Endodermal cell (in vitro differentiated cells): ENCODE measurements at places on chromosomes 3 and 15.

DNA sequence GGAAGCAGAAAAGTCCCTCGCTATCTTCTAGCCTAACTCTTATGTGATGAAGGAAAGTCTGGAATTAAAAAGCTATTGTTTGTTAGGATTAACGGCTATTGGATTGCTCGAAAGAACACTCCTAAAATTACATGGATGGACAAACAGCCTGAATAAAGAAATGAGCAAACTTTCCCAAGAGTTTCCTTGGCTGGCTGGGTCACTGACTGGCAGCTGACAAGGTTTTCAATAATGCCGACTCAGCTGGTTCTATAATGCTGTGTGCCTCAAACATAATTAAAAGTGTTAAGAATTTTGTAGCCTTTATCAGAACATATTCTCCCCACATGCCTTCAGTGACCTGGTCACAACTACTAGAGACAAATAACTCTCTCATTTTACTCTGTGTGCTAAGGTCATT, 142.9 kb upstream of the ADAMTS9 start:
- H3K27ac ChIP-seq = no peak overlapping the region
- H3K4me3 ChIP-seq = no peak overlapping the region
- no peak for DNase-seq
- H3K36me3 ChIP-seq = no peaks in the 10 kb centered on the region

DNA sequence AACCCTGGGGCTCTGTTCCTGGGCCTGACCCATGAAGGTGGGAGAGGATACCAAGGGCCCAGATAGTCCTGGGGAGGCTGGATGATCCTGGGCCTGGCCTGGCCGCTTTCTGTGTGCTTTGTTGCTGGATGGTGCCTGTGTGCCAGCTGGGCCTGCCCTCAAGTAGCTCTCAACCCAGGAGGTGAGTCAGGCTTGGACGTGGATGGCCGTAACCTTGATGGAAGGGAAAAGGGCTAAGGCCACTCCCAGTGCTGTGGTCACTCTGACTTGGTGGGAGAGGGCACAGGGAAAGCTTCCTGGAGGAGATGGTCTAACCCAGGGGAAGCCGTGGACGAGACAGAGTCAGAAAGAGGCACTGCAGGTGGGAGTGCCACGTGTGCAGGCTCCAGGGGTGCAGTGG, 9.4 kb downstream of the TMEM43 start:
- H3K4me3 ChIP-seq = no peak overlapping the region
- H3K4me1 ChIP-seq = no peaks in the 10 kb centered on the region
- H3K27ac ChIP-seq = no peak overlapping the region
- H3K36me3 ChIP-seq = peaks cover 98% of the 10 kb centered on the region
- no peak for DNase-seq

- H3K27me3 ChIP-seq = no peaks in the 10 kb centered on the region
- DNase-seq = peak; percentile 57
- no peaks in the 10 kb centered on the region for H3K4me1 ChIP-seq
- H3K27ac ChIP-seq = no peak overlapping the region
- H3K4me3 ChIP-seq = no peak overlapping the region
- H3K36me3 ChIP-seq = no peaks in the 10 kb centered on the region
Observed at GRCh38 chr3:42140665-42141203, 49.6 kb downstream of the TRAK1 start.

GRCh38 chr3:168973206-168973605, 690.3 kb downstream of the MECOM start:
- no peak overlapping the region for H3K4me3 ChIP-seq
- no peak for DNase-seq
- no peaks in the 10 kb centered on the region for H3K27me3 ChIP-seq
- no peaks in the 10 kb centered on the region for H3K4me1 ChIP-seq

- no peaks in the 10 kb centered on the region for H3K27me3 ChIP-seq
- no peaks in the 10 kb centered on the region for H3K4me1 ChIP-seq
- H3K27ac ChIP-seq = no peak overlapping the region
- no peak overlapping the region for H3K4me3 ChIP-seq
Observed at GRCh38 chr3:147090461-147090860, 315.9 kb downstream of the ZIC4 start.

- no peak overlapping the region for H3K4me3 ChIP-seq
- H3K27ac ChIP-seq = no peak overlapping the region
- no peaks in the 10 kb centered on the region for H3K27me3 ChIP-seq
- no peak for DNase-seq
- no peaks in the 10 kb centered on the region for H3K4me1 ChIP-seq
Observed at GRCh38 chr3:60081381-60082095, 1031.7 kb upstream of the CFAP20DC start.

GRCh38 chr3:124800076-124800475, 69.8 kb downstream of the UMPS start:
- no peak overlapping the region for H3K27ac ChIP-seq
- H3K4me1 ChIP-seq = peaks cover 4% of the 10 kb centered on the region
- peaks cover 93% of the 10 kb centered on the region for H3K36me3 ChIP-seq
- no peak for DNase-seq
- H3K4me3 ChIP-seq = no peak overlapping the region
- H3K27me3 ChIP-seq = no peaks in the 10 kb centered on the region

DNA sequence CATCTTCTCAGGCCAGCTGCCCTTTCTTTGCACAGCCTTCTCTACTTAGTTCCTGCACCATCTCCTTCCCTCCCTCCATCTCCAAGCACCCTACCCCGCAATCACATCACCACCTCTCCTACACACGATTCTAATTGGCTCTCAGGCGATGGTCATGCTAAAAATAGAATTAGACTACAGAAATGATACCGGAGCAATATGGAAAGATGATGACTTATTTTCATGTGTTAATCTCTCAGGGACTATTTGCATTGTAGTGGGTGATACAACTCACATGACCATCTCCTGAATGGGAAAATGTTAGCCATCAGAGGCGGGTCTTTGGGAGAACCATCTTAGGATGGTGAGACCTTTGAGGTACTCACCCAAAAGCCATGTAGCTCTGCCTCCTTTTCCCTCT, 54.7 kb upstream of the PPARG start:
- H3K4me3 ChIP-seq = no peak overlapping the region
- H3K4me1 ChIP-seq = peaks cover 10% of the 10 kb centered on the region
- DNase-seq = no peak
- H3K27me3 ChIP-seq = no peaks in the 10 kb centered on the region
- H3K27ac ChIP-seq = no peak overlapping the region

- H3K4me1 ChIP-seq = no peaks in the 10 kb centered on the region
- no peak overlapping the region for H3K27ac ChIP-seq
- H3K27me3 ChIP-seq = no peaks in the 10 kb centered on the region
- DNase-seq = peak; percentile 44
Observed at GRCh38 chr3:13137941-13138832, 65.0 kb upstream of the IQSEC1 start.

GRCh38 chr3:127535901-127536829, 54.4 kb downstream of the TPRA1 start:
- peaks cover 5% of the 10 kb centered on the region for H3K4me1 ChIP-seq
- peak overlapping the region; percentile 77 for H3K27ac ChIP-seq
- no peak overlapping the region for H3K4me3 ChIP-seq
- no peaks in the 10 kb centered on the region for H3K27me3 ChIP-seq
- no peaks in the 10 kb centered on the region for H3K36me3 ChIP-seq

GRCh38 chr3:45125550-45126026, 20.6 kb downstream of the CDCP1 start:
- no peak overlapping the region for H3K4me3 ChIP-seq
- no peaks in the 10 kb centered on the region for H3K4me1 ChIP-seq
- no peak for DNase-seq

- no peaks in the 10 kb centered on the region for H3K4me1 ChIP-seq
- H3K4me3 ChIP-seq = no peak overlapping the region
- peaks cover 14% of the 10 kb centered on the region for H3K27me3 ChIP-seq
- H3K36me3 ChIP-seq = no peaks in the 10 kb centered on the region
Observed at GRCh38 chr3:6439226-6439625, 421.7 kb upstream of the GRM7 start.

- no peak for DNase-seq
- no peaks in the 10 kb centered on the region for H3K4me1 ChIP-seq
- no peak overlapping the region for H3K4me3 ChIP-seq
- H3K27ac ChIP-seq = no peak overlapping the region
Observed at GRCh38 chr3:131314318-131314717, 67.3 kb upstream of the NUDT16 start.

- no peaks in the 10 kb centered on the region for H3K27me3 ChIP-seq
- no peaks in the 10 kb centered on the region for H3K4me1 ChIP-seq
- H3K4me3 ChIP-seq = no peak overlapping the region
- DNase-seq = no peak
Observed at GRCh38 chr3:129764090-129764489, 129.4 kb downstream of the TMCC1 start.

DNA sequence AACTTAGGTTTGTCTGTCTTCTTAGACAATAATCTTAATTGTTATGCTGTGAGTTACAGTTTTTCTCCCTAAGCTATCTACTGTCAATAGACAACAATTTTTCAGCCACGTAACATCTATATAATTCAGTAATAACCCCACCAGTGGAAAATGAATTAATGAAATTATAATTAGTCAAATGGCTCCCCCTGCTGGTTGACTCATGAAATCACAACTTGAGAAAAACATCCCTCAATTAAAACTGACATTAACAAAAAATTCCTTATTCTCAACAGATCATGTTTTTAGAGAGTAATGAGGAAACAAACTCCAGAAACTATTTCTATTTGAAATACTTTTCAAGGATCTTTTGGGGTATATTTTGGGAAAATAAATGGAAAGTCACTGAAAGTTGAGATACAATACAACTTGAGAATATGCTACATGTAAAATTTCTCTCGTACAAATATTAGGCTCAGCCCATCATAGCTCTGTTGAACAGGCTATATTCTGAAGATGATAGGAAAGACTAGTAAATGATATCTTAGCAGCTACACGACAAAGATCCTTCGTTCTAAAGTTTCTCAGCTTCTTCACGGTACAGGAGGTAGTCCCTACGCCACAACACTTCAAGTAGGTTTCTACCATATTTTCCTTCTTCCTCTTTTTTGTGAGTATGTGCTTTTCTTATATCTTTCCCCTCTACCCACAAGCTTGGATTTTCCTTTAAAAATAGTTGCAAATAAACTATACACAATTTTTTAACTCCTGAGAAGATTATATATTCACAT, 20.7 kb downstream of the PPP1R2 start:
- peaks cover 44% of the 10 kb centered on the region for H3K36me3 ChIP-seq
- H3K27ac ChIP-seq = no peak overlapping the region
- H3K4me1 ChIP-seq = no peaks in the 10 kb centered on the region
- no peaks in the 10 kb centered on the region for H3K27me3 ChIP-seq

DNA sequence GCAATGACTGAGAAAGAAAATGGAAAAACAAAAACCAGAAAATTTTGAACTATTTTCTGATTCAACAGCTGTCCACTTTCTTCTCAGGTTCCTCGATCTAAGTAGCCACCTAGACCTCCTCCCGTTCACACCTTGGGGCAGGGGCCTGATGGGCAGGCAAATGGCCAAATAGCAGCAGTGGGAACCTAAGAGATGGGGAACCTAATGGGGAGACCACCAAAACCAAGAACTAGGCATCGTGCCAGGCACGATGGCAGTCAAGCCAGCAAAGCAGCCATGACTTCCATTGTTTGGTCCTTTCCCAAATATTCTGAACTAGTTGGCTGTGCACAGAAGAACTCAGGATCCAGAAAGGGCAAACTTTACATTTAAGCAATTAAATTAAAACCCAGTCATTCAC, 57.1 kb downstream of the CAPN7 start:
- H3K36me3 ChIP-seq = peaks cover 51% of the 10 kb centered on the region
- no peaks in the 10 kb centered on the region for H3K27me3 ChIP-seq
- DNase-seq = no peak
- H3K4me1 ChIP-seq = no peaks in the 10 kb centered on the region
- H3K4me3 ChIP-seq = no peak overlapping the region
- H3K27ac ChIP-seq = no peak overlapping the region

DNA sequence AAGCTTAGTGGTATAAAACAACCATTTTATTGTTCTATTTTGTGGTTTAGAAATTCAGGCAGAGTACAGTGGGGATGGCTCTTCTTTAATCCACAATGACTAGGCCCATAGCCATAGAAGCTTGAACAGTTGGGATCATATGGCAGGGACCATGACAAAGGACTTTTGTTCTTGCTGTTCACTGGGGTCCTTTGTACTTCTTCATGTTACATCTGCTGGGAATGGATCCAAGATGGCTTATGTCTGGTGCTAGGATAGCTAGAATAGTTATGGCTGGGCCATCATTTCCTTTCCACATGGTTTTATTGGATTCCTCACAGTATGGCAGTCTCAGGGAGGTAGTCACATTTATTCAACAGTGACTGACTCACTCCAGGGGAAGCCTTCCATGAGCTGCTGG, 427.9 kb upstream of the AGTR1 start:
- H3K27ac ChIP-seq = no peak overlapping the region
- no peaks in the 10 kb centered on the region for H3K27me3 ChIP-seq
- DNase-seq = no peak
- no peaks in the 10 kb centered on the region for H3K4me1 ChIP-seq

GRCh38 chr15:89130201-89130600, 41.9 kb downstream of the ABHD2 start:
- H3K36me3 ChIP-seq = peaks cover 11% of the 10 kb centered on the region
- no peaks in the 10 kb centered on the region for H3K27me3 ChIP-seq
- H3K4me1 ChIP-seq = no peaks in the 10 kb centered on the region
- no peak for DNase-seq

DNA sequence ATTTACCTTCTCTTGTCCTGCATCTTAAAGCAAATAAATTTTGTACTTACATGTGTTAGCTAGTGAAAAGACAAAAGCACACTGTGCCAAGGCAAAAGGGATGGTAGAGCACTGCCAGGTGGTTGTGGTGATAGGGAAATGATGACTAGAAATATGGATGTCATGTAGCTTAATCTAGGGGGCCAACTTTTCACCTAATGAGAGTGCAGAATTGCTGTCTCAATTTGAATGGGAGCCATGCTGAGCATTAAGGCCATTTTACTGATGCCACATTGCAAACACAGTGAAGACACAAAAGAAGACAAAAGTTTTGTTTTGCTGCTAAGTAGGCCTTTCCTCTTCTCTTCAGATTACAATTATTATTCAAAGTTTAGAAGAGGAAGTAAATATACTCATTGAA, 274.7 kb downstream of the PDCD6IP start:
- no peak overlapping the region for H3K27ac ChIP-seq
- H3K36me3 ChIP-seq = no peaks in the 10 kb centered on the region
- no peaks in the 10 kb centered on the region for H3K4me1 ChIP-seq
- peaks cover 23% of the 10 kb centered on the region for H3K27me3 ChIP-seq
- DNase-seq = no peak

GRCh38 chr15:33442449-33442848, 131.7 kb downstream of the RYR3 start:
- DNase-seq = no peak
- H3K4me3 ChIP-seq = no peak overlapping the region
- H3K4me1 ChIP-seq = no peaks in the 10 kb centered on the region
- H3K36me3 ChIP-seq = no peaks in the 10 kb centered on the region

DNA sequence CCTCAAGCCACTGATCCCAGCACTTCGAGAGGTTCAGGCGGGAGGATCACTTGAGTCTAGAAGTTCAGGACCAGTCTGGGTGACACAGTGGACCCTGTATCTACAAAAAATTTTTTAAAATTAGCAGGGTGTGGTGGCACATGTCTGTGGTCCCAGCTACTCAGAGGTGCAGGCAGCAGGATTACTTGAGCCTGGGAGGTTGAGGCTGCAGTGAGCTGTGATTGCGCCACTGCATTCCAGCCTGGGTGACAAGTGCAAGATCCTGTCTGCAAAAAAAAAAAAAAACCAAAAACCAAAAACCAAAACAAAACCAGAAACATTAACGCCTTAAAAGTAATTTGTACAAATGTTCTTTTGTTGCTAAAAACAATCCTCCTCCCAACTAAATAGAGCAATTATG, 27.9 kb upstream of the SLC12A8 start:
- no peaks in the 10 kb centered on the region for H3K4me1 ChIP-seq
- peaks cover 9% of the 10 kb centered on the region for H3K36me3 ChIP-seq
- H3K27me3 ChIP-seq = no peaks in the 10 kb centered on the region
- DNase-seq = no peak
- H3K4me3 ChIP-seq = no peak overlapping the region
